Calu3 (cell line): ENCODE measurements at places on chromosomes 6 and 20. TPM values are rescaled to one million over a fixed set of nuclear protein-coding genes. Genes with fewer than 3 reads are reported as not detected.

ZBTB46 gene
- total RNA-seq: 2.5 and 3.2 TPM in 2 replicates

DNA sequence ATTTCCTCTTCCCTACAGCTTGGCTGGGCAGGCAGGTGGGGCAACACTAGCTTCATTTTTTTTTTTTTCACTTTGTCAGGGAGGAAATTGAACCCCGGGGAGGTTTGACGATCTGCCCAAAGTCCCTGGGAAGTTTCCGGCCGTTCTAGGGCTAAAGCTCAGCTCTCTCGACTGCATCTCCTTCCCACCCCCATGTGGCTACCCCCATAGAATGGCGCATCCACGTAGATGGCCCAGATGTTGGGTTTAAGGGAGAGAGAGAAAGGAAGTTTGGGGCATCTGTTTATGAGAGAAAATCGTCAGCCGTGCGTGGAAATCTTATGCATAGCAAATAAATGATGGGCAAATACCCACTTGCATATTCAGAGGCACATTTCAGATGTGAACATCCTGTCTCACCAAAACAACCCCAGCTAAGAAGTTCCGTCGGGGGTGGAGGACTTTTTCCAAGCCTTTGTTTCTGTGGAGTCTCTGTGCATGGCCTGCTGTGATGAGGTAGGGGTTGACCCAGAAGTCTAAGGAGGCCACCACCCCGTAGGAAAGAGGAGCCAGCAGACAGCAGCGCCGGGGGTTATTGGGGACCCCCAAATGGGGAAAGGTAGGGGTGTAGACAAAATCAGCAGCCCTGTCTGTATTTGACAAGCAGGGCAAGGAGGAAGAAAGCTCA is 40.5 kb upstream of the ZNF831 start:
- peaks cover 20% of the 10 kb centered on the region for H3K4me1 ChIP-seq
- no peak overlapping the region for H3K4me3 ChIP-seq
- H3K27me3 ChIP-seq: peaks cover 73% of the 10 kb centered on the region

DNA sequence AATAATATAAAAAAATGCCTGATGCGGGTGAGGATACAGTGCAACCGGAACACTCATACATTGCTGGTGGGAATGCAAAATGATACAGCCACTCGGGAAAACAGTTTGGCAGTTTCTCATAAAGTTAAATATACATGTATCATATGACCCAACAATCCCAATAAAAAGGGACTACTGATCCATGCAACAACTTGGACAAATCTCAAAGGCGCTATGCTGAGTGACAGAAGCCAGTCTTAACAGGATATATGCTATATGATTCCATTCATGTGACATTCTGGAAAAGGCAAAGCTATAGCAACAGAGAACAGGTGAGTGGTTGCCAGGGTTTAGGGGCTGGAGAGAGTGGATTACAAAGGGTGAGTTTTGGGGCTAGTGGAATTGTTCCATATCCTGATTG is 170.2 kb upstream of the MLN start:
- no peak for DNase-seq
- no peaks in the 10 kb centered on the region for H3K36me3 ChIP-seq

DNA sequence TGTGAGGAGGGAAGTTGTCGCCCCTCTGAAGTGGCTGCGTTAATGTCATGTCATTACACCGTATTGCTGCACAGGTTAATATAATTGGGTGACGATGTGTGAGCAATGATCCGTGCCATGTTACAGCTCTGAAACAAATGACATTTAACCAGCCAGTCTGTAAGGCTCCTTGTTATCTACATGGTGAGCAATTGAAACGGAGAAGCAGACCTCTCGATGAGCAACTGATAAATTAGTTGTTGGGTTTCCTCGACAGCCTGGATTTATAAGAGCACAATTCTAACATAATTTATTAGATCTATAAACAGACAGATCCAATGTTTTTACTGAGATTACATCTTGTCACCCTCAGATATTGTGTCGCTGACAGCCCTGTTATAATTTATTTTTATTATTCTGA is 49.9 kb upstream of the MAFB start:
- H3K4me1 ChIP-seq: no peaks in the 10 kb centered on the region
- H3K27me3 ChIP-seq: peaks cover 96% of the 10 kb centered on the region

TGM2 gene
- 261 and 311 TPM in 2 replicates for total RNA-seq

LINC00237 gene
- total RNA-seq: not detected in 2 replicates

ERMARD gene
- 16.2 and 22.0 TPM in 2 replicates for total RNA-seq

DNA sequence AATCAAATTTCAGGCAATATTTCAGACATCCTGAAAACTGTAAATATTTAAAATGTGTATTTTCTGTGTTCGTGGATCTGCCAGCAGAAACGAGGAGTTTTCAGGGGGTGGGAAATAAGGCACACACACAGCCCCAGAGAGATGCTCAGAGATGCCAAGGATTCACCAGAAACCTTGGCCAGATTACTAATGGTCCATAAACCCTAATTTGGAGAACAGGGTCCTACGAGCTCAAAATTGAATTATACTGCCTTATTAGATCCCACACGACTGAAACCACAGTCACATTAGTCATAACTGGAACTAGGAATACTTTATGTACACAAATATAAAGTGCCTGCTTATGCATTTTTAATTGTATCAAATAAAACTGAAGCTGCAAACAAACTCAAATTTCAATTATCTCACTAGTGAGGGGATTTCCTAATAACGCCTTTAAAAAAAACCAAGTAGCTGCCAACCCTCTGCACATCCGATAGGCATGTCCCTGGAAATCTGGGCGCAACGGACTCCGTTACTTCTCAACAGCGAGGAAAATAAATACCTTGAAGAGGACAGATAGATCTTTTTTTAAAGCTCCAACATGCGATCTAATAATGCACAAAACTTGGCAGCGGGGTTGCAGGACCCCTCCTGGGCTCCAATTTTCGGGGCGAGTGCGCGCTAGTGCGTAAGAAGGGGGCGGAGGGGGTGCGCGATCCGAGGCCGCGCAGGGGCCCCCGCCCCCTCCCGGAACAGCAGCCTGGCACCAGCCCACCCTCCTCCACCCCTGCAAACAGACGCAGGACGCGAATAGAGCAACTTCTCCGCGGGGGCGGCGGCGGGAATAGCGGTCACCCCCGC is 897 bp downstream of the CHD6 start:
- H3K4me1 ChIP-seq: peaks cover 38% of the 10 kb centered on the region
- peak; percentile 63 for DNase-seq
- no peaks in the 10 kb centered on the region for H3K27me3 ChIP-seq
- H3K36me3 ChIP-seq: peaks cover 19% of the 10 kb centered on the region
- peak overlapping the region; percentile 78 for H3K4me3 ChIP-seq

DNA sequence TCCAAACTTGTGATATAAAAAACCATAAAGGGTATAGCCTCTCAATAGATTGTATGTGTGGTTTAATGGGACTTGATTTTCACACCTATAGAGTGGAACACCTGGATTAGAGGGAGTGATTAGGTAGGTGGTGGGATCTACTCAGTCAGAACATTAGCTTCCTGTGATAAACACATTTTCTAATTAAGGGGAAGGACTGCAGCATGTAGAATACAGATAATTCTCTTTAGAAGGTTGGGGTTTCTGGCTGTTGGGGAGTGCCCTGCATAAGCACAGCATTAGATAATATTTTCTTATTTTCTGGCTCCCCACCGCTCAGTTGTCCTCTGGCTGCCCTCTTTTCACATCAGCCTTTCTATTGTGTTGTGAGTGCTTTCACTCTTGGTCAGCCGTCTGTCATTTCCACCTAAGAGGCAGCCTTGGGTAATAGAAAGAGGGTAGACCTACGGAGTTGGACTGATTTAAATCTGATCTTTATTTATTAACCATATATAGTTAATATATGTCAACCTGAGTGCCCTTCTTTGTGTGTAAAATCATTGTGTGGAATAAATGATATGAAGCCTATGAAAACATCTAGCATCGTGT is 8.0 kb downstream of the CSE1L start:
- no peak for DNase-seq
- H3K36me3 ChIP-seq: peaks cover 52% of the 10 kb centered on the region
- peak overlapping the region; percentile 9 for H3K4me3 ChIP-seq
- no peaks in the 10 kb centered on the region for H3K27me3 ChIP-seq
- peaks cover 30% of the 10 kb centered on the region for H3K4me1 ChIP-seq

DNA sequence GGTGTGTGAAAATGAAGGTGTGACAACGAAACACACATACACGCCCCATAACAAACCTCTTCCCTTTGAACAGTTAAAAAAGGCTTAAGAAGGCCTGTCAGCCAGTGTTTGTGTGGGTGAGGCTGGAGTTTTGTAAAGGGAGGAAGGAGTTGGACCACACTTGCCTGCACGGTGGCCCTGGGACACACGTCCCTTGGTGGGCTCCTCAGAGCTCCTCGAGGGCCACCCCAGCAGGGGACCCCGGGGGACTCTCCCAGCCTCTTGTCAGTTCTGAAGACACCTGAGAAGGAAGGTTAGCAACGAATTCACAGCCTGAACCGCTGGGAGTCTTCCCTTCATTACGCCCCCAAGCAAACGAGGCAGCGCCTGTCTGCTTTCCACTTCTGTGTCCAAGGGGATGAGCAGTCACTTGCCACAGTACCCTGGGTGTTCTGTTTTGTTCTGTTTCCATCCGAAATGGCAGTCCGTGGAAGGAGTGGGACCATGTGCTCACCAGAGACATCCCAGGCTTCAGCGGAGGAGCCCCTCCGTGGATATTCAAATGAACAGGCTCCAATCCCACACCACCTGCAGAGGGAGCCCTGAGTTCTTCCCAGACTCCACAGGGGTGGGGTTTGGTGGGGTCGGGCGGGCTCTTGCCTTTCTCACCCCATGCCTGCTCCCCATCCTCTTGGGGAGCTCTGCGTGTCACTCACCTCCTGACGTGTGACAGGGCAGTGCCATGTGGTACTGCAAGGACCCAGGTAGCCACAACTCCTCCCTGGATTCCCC is 68.6 kb downstream of the NRN1 start:
- no peaks in the 10 kb centered on the region for H3K36me3 ChIP-seq
- no peak overlapping the region for H3K4me3 ChIP-seq
- no peaks in the 10 kb centered on the region for H3K4me1 ChIP-seq
- peaks cover 14% of the 10 kb centered on the region for H3K27me3 ChIP-seq
- no peak overlapping the region for H3K27ac ChIP-seq
- DNase-seq: no peak

- DNase-seq: no peak
- peak overlapping the region; percentile 67 for H3K27ac ChIP-seq
- H3K4me3 ChIP-seq: no peak overlapping the region
- peaks cover 33% of the 10 kb centered on the region for H3K4me1 ChIP-seq
- peaks cover 6% of the 10 kb centered on the region for H3K36me3 ChIP-seq
Measured at GRCh38 chr6:80642452-80642851, 536.0 kb downstream of the BCKDHB start.

GRCh38 chr6:37761554-37762271 is 57.8 kb upstream of the ZFAND3 start:
- H3K4me3 ChIP-seq: no peak overlapping the region
- no peak overlapping the region for H3K27ac ChIP-seq
- no peak for DNase-seq
- H3K27me3 ChIP-seq: peaks cover 19% of the 10 kb centered on the region

GMDS gene
- total RNA-seq: 52.5 and 58.2 TPM in 2 replicates

DNA sequence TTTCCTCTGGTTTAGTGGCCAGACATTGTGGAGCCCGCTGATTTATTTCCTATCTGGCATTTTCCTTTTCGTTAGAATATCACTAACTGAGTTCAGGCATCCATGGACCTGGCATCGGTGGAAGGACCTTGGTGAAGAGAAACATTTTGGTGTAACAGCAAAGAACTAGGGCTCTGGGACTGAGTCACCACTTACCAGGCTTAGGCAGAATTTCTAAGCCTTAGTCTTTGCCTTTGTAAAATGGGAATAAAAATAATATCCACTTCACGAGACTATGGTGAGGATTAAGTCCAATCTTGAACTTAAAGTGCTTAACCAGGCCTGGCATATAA is 42.0 kb upstream of the ENPP1 start:
- H3K27me3 ChIP-seq: peaks cover 51% of the 10 kb centered on the region
- no peak overlapping the region for H3K27ac ChIP-seq
- no peak for DNase-seq
- H3K4me3 ChIP-seq: no peak overlapping the region
- H3K4me1 ChIP-seq: no peaks in the 10 kb centered on the region

DNA sequence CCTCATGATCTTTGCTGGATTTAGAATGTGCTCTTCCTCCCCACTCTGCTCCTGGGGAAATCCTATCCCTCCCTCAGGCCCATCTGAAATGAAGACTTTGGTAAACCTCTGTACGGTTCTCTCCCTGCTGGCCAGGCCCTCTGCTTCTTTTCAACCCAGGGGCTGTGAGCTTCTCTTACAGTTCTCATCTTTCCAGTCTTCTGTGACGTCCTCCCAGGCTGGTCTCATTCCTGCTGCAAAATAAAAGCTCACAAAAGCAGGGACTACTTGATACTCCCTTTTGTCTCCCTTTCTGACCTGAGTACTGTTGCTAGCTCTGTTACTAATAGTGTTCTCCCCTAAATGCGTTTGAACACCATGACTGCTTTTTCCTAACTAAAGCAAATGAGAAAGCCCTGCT is 46.3 kb downstream of the UNC5CL start:
- H3K27ac ChIP-seq: no peak overlapping the region
- peaks cover 18% of the 10 kb centered on the region for H3K4me1 ChIP-seq
- no peak overlapping the region for H3K4me3 ChIP-seq
- peaks cover 38% of the 10 kb centered on the region for H3K27me3 ChIP-seq
- H3K36me3 ChIP-seq: peaks cover 11% of the 10 kb centered on the region

DNA sequence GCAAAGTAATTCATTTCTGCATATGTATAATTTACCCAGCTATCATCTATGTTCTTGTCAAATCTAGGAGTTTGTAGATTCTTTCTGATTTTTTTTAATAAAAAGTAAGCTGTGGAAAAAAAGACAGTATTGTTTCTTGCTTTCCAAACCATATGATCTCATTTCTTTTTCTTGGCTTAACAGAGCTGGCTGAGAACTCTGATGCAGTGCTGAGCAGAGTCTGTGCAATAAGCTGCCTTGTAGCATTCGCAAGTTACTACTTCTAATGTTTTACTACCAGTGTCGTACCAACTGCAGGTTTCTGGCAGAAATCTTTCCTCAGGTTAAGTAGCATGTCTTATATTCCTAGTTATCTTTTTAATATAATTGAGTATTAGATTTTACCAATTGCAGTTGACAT is 15.6 kb downstream of the RRBP1 start:
- no peak overlapping the region for H3K4me3 ChIP-seq
- no peaks in the 10 kb centered on the region for H3K27me3 ChIP-seq
- peaks cover 7% of the 10 kb centered on the region for H3K36me3 ChIP-seq
- peaks cover 11% of the 10 kb centered on the region for H3K4me1 ChIP-seq

PDE7B gene
- 0.09 and 0.20 TPM in 2 replicates for total RNA-seq

GRCh38 chr6:17091122-17091521 is 10.7 kb upstream of the STMND1 start:
- no peak overlapping the region for H3K27ac ChIP-seq
- H3K4me1 ChIP-seq: peaks cover 10% of the 10 kb centered on the region
- DNase-seq: no peak
- H3K27me3 ChIP-seq: no peaks in the 10 kb centered on the region
- no peaks in the 10 kb centered on the region for H3K36me3 ChIP-seq

BPI gene
- not detected in 2 replicates for total RNA-seq

GRCh38 chr6:445571-446417 is 54.2 kb downstream of the IRF4 start:
- peaks cover 10% of the 10 kb centered on the region for H3K27me3 ChIP-seq
- no peak overlapping the region for H3K27ac ChIP-seq
- no peaks in the 10 kb centered on the region for H3K36me3 ChIP-seq
- peak; percentile 21 for DNase-seq
- no peaks in the 10 kb centered on the region for H3K4me1 ChIP-seq
- H3K4me3 ChIP-seq: no peak overlapping the region

- DNase-seq: no peak
- no peak overlapping the region for H3K27ac ChIP-seq
- H3K27me3 ChIP-seq: no peaks in the 10 kb centered on the region
- H3K4me1 ChIP-seq: no peaks in the 10 kb centered on the region
Measured at GRCh38 chr6:134199848-134200606, 117.9 kb downstream of the SGK1 start.

EYA2 gene
- 0.32 and 0.35 TPM in 2 replicates for total RNA-seq
